NCI-H526 treated with DMSO at 0.1 percent for 48 hours (cell line): ENCODE measurements at places on chromosomes 2 and 18.
A peak's percentile ranks its signal among the peaks of the same experiment; 100 is the strongest.

DNA sequence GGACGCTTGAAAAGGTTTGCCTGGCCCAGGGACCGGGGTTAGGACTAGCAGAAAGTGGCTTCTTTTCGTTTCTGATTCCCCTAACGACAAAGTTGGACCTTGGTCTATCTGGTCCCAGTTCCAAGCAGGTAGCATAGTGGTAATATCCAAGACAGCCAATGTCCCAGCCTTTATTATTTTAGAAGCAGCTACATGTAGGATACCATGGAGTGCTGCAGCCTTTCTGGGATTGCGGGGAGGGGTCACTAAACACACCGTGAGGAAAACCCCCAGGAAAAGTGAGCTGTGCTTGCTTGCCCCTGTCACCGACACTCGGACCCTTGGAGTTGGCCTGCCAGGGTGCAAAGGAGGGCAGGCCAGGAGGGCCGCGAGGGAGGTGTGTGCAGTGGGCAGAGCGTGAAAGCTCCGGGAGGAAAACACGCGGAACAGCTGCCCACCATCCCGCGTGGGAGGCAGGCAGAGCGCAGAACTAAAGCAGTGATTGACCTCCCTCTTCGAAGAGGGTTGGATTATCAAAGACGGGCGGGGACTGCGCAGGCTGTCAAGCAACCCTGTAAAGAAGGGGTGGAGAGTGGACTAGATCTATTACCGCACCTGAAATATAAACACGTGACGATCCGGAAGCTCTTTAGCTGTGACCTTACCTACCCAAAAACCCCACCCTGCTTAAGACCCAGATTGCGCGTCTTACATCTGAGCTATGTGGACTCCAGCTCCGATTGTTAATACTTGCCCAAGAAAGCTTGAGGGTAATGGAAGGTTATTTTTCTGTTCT is 624 bp upstream of the MAP4K3 start:
- peak; percentile 44 for DNase-seq

- DNase-seq, result no peak
These were observed 3.4 kb upstream of the HOXD4 start for GRCh38 chr2:176147800-176148496.

- DNase-seq, result no peak
These were observed 24.2 kb downstream of the MYT1L start for GRCh38 chr2:2306878-2307277.

GRCh38 chr2:217415316-217415715 is 555.5 kb upstream of the TNP1 start:
- DNase-seq, result no peak

DNA sequence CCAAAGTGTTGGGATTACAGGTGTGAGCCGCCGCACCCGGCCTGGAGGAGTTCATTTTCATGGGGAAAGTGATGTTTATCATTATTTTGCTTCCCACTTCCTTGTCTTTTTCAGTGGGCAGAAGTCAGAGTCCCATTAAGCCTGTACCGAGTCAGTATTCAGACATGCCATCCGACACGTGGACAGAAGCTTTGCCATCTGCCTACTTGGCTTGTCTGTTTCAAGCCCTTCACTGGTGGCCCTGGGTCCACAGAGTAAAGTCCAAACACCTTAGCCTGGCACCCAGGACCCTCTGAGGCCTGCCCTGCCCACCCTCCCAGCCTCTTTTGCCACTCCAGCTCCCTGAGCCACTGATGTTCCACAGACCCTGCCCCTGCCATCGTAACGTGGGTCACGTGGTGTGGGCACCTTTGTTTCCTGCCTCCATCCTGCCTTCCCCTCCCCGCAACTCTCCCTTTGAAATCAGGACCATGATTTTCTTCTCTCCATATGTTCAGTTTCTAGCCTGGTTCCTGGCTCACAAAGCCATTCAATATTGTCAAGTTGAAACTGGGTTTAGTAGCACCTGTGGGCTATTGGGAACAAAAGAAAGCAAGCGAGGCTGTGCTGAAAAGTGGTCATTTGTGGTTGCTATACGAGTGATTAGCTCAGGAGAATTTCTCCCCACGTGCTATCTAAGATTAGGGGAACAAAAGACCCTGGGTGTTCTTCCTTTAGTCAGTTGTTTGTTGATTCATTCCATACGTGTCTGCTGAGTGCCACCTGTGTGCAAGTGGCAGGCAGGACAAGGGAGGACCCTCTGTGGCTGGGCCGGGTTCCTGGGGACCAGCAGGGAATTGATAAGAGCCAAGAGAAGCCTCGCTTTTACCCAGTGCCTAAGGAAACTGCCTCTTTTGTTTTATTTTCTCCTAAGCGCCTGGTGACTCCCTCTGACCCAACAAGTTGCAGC is 5.1 kb upstream of the ODC1 start:
- no peak for DNase-seq

GRCh38 chr2:119174993-119175347 is 16.4 kb upstream of the C1QL2 start:
- no peak for DNase-seq

DNA sequence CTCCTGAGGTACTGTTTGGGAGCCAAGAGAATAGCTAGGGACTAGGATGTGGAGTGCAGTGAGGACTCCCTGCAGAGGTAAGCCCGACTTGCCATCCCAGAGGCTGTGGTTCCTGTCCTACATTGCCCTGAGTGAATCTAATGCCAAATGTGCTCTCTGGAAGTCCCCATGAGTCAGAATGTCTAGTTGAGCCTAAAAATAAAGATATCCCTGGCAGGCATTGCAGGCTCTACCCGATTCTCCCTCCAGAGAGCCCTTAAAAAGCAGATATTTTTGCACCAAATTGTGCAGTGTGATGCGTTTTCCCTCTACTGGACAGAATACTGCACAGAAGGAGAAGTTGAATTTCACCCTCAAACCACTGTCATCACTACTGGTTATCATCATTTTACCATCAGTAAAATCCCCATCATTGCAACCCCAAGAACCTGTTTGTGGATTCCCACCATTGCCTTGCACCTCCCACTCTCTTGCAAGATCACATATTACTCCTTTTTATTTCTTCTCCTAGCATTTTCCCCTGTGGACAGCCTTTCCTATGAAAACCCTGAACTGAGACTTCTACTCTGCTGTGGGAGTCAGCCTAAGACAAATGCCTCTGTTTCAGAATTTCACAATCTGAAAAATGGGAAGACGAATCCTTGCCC is 98.0 kb downstream of the MARCHF4 start:
- no peak for DNase-seq

- no peak for DNase-seq
These were observed 302.8 kb upstream of the CCDC68 start for GRCh38 chr18:55262021-55262560.

- no peak for DNase-seq
These were observed 5.8 kb downstream of the IL36A start for GRCh38 chr2:113011108-113011507.

GRCh38 chr2:81853341-81853740 is 1548.8 kb upstream of the LRRTM1 start:
- DNase-seq, result no peak

DNA sequence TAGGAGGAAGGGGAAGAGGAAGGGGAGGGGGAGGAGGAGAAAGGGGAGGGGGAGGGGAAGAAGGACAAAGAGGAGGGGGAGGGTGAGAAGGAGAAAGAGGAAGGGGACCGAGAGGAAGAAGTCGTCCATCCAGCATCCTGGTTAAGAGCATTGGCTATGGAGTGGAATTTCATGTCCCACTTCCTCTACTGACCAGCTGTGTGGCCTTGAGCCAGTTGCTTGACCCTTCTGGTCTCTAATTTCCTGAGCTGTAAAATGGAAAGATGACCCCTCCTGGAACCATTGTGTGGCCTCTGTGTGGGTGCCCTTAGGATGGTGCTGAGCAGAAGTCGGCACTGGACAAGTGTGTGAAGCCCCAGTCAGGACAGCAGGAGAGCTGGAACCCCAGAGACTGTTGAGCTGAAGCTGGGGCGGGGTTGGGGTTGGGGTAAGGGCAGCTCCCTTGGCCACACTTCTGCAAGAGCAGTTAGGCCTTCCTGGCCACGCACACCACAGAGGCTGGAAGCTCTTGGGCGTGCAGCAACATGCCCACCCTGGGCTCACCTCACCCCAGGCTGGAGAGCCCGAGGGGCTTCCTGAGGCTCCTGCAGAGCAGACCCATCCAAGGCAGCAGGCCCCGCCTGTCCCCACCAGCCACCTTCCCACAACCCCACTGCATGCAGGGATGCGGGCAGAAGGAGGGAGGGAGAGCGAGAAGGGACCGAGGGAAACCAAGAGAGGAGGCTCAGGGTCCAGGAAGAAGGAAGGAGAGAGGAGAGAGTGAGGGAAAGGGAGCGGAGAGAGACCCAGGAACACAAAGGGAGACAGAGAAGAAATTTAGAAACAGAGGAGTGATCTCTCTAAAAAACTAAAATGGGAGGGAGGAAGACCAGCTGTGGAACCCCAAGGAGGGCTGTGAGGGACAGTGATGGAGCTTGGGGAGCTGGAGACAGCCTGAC is 16.2 kb downstream of the ADRA2B start:
- no peak for DNase-seq

- DNase-seq, result peak; percentile 45
These were observed 966 bp downstream of the ADCY3 start for GRCh38 chr2:24919037-24919505.

- DNase-seq, result no peak
These were observed 42.7 kb downstream of the LRP1B start for GRCh38 chr2:142088058-142088568.

DNA sequence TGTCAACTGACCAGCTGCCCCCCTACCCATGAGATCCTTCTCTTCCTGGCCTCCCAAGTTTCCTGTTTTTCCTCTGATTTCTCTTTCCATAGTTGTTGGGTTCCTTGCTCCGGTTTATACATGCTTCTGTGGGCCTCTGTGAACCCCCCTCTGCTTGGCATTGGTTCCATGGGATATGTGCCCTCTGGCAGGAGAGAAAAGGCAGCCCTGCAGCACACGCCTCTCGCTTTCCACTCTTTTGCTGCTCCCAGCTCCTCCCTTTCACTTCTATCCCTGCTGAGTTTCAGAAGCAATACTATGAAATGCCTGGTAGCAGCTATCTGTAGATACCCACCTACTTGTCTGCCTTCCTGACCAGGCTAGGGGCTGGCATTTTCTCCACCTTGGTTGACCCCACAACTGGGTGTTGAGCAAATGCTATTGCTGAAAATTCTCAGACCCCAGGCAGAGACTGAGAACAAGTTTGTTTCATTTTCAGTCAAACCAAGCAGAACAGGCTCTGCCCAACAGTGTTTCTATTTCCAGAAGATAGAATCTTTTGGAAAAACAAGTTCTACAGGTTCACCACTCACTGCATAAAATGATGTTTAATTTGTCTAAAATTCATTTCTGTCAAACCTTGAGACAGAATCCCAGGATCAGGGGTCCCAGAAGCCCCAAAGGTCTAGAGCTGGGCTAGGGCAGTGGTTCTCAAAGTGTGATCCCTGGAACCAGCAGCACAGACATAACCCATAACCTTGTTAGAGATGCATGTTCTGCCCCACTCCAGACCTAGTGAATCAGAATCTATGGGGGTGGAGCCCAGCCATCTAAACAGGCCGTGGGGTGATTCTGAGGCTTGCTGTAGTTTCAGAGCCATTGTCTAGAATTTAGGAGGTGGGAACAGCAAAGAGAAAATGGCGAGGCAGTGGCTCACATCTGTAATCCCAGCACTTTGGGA is 13.4 kb downstream of the CAPG start:
- DNase-seq, result no peak

GRCh38 chr2:127864877-127865276 is 6.9 kb upstream of the POLR2D start:
- no peak for DNase-seq

- DNase-seq, result no peak
These were observed 92.3 kb downstream of the TTC27 start for GRCh38 chr2:32719933-32720716.

GRCh38 chr18:1653873-1654272 is 749.2 kb downstream of the ADCYAP1 start:
- DNase-seq, result no peak

GRCh38 chr2:238600506-238601432 is 174.0 kb downstream of the ASB1 start:
- no peak for DNase-seq

DNA sequence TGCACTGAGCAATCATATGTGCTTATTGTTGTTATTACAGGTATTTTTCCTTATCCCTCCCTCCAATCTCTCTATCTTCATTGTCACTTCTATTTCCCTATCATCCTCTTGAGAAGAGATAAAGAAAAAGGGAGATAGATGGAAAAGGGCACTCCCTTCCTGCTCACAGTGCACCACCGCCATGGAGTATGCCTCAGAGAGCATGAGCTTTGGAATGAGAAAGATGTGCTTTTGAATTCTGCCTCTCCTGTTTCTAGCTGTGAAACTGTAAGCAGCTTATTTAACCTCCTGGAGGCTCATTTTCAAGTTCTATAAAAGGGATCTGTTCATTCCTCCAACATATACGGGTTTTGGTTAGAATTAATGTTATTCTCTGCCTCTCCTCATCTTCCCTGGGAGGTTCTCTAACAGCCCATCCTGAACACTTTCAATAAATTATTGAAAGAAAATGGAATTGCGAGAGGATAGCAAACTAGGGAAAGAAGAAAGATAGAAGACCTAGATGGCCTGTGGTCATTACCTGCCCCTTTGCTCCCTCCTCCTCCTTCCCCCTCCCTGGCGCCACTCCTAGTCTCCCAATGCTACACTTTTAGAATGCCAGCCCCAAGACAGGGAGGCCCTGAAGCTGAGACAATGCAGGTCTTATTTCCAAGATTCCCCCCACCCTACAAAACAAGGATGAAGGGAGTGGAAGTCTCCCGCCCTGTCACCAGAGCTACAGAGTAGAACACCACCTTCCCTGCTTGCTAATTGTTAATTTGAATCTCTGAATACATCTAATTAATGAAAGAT is 37.8 kb downstream of the FIGN start:
- DNase-seq, result no peak

- no peak for DNase-seq
These were observed 61.3 kb downstream of the PTRHD1 start for GRCh38 chr2:24731923-24732322.

GRCh38 chr2:53767405-53768241 is at the start of gene CHAC2:
Gene CHAC2, plus strand, starts transcription at chr2:53767804. Its CDS starts 83 bp downstream, at chr2:53767887.
- DNase-seq, result peak; percentile 86

- no peak for DNase-seq
These were observed 250.5 kb upstream of the RAB6C start for GRCh38 chr2:129729011-129729410.

DNA sequence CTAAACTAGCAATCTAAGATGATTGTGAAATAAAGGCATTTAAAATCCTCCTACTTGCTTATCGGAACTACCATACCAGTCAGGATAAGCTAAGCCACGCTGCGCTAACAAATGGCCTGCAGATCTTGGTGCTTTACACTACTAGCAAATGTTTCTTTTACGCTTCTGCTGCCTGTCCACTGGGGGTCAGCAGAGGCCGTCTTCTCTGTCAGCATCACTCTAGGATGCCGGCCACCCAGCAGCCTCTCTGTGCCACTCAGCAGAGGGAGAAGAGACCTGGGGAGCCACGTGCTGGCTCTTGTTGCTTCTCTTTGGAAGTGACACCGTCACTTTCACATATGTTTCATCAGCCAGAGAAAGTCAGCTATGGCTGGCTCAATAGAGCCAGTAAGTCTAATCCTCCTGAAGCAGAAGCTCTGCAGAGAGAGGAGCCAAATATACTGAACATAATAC is 36.6 kb downstream of the COPS8 start:
- DNase-seq, result no peak

GRCh38 chr2:24844023-24844685 is 50.9 kb downstream of the CENPO start:
- no peak for DNase-seq
